GM18507 (cell line): ENCODE measurements at places on chromosomes 7 and 10.

DNA sequence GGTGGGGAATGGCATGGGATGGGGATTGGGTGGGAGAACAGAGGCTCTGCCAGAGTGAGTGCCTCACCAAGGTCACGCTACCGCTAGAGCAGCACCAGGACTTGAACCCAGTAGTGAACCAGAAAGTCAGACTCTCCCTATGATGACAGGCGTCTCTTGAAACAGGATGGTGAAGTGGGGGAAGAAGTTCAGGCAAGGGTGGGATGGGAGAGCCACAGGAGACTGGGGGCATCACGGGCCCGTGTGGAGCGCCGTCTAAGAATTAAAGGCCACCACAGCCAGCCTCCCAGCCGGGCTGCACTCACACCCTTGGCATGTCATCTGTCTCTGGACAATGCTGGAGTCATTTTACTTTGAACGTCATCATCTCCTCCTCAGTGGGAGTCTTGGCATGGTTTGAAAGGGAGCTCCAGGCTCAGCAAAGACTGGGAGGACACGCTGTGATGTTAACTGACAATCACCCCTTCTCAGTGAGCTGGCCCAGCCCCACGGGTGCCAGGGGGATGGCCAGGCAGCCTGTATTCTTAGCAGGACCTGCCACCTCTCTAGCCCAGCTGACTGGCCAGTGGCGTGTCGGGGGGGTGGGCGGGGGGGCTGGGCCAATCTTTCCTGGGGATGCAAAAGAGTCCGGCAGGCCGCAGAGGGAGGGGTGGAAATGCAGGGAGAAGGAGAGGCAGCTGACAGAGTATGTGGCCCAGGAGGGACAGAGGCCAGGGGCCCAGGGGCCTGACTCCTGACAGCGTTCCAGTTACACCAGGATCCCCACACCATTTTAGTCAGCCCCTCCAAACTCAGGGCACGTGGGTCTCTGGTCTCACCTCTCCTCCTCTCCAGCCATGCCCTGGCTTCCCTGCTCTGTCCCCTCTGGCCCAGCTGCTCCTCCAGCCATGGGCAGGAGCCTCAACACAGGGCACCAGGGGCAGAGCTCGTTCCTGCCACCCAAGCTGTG is 96.2 kb downstream of the VOPP1 start:
- DNase-seq: no peak

- DNase-seq: no peak
These were observed 245.5 kb upstream of the TCERG1L start for GRCh38 chr10:131556897-131557495.

GRCh38 chr10:119231654-119232053 is 24.3 kb downstream of the GRK5 start:
- DNase-seq: no peak

GRCh38 chr7:1509226-1509625 is 5.0 kb upstream of the INTS1 start:
- DNase-seq: no peak

- no peak for DNase-seq
These were observed 22.5 kb upstream of the MYL7 start for GRCh38 chr7:44163591-44163990.

DNA sequence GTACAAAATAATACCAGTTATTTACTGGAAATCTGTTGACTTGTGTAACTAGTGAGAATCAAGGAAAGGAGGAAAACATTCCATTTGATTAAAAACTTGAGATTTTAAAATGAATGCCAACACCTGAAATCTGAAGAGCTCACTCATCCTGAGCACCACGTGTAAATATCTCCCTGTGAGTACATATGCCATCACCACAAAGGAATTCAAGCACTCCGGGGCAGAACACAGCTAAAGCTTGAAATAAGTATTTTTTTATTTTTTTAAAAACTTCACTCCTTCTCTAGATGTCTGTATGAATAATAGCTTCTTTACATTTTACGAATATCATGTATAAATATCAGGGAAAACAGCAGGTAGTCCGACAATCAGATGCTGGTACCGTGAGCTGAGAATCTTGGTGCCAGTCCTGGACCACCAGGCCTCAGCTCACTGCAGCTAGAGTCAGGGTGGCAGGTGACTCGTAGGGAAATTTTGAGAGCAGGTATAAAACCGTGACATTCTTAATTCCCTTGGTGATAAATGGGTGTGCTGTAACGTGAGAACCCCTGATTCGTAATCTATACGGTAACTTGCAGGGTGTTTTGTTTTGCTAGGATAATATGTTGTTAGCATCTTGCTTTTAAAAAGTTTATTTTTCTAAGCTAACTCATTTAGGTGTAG is 12.7 kb downstream of the LMTK2 start:
- no peak for DNase-seq

DNA sequence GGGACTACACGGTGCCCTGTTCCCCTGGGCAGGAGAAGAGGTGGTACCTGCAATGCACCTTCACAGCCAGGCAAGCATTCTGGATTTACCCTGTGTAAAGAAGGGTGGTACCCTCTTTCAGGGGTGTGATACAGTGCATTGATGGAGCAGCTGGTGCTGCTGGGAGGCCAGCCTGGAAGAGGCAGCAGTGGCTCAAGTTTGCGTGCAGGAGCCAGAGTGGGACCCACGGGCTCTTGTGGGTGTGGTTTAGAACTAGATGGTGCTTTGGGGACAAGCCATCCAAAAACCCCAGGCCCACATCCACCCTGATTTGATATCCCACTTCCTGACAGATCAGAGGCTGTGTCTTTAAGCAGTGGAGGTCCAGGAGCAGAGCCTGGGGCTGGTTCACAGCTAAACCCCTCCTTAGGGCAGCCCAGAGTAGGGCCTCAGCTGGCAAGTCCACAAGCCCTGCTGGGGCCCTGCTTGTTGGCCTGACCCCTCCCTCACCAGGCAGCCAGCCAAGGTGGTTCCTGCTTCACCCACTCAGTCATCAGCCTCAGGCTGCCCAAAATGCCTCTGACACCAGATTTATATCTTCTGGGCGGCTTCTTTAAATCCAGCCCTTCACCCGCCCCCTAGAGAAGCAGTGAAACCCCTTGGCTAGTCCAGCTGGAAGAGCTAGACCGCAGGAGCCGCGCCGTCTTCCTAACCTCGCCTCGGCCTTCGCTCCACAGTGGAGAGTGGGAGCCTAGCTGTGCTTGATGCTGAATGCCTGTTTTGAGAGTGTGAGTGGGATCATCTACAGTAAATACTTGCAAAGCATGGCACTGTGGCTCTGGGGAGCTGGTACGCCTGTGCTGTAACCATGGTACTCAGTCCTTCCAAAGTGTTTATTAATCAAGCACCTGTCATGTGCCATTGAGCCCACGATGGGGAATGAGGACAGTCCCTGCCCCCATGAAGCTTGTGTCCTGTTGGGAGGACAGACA is 1.4 kb upstream of the ASIC3 start:
- no peak for DNase-seq

DNA sequence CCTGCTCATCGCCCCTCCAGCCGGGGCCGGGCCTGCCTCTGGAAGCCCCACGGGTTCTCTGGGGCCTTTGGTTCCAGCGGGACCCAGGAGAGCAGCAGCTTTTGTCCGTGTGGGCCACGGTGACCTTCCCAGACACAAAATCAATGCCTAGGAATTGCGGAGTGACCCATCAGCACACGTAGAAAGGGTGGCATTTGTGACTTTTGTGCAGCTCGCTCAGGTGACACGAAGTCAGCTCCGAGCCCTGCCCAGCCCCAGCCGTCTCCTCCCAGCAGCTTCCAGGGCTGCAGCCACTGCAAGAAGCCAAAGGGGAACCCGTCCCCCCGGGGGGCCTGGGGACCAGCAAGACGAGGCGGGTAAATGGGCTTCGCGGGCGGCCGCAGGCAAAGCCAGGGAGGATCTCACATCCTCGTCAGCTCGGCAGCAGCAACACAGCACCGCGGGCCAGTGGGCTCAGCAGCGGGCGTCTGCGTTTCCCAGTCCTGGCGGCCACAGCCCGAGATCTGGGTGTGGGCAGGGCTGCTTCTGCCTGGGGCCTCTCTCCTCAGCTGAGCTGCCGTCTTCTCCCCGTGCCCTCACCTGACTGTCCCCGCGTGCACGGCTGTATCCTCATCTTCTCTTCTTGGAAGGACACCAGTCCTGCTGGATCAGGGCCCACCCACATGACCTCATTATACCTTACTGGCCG is 88.5 kb downstream of the PAXIP1 start:
- no peak for DNase-seq

DNA sequence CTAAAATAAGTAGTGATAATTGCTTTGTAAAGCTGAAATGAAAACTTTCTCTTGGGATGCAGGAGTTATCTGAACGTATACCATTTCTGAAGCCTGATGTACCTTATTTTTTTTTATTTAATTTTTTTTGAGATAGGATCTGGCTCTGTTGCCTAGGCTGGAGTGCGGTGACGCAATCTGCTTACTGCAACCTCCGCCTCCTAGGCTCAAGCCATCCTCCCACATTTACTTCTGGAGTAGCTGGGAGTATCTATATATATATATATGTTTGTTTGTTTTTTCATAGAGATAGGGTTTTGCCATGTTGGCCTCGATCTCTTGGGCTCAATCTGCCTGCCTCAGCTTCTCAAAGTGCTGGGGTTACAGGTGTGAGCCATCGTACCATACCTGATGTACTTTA is 2.4 kb downstream of the PMPCB start:
- DNase-seq: no peak

DNA sequence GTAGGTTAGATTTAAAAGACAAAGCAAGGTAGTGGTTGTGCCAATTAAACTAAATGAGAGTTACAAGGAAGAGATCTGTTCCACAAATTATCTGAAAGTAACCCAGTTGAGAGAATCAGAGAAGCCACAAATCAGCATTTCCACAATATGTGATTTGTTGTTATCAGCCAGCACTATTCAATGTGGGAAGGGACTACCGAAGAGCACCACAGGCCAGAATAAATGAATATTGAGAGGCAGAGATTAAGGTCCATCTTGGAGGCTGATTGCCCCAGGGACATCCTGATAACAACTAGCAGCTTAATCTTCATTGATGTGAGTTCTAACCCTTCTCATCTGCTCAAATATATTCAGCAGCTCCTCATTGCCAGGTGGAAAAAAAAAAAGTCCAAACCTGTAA is 367.6 kb downstream of the MALRD1 start:
- no peak for DNase-seq

GRCh38 chr7:29196191-29196590 is 1.6 kb downstream of the CHN2 start:
- no peak for DNase-seq

DNA sequence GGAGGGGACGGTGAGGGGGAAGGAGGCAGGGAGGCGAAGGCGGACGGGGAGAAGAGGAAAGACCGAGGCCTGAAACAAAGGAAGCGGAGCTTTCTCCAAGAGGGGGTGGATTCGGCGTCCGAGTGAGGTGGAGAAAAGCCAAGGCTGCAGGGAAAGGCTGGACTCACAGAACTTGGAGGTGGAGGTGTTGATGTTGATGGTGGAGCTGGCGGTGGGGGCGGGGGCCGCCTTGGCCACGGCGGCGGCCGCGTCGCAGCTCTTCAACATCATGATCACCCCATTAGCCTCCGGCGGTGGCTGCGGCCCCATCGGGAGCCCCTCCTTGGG is 578 bp downstream of the CACUL1 start:
- peak; percentile 5 for DNase-seq

DNA sequence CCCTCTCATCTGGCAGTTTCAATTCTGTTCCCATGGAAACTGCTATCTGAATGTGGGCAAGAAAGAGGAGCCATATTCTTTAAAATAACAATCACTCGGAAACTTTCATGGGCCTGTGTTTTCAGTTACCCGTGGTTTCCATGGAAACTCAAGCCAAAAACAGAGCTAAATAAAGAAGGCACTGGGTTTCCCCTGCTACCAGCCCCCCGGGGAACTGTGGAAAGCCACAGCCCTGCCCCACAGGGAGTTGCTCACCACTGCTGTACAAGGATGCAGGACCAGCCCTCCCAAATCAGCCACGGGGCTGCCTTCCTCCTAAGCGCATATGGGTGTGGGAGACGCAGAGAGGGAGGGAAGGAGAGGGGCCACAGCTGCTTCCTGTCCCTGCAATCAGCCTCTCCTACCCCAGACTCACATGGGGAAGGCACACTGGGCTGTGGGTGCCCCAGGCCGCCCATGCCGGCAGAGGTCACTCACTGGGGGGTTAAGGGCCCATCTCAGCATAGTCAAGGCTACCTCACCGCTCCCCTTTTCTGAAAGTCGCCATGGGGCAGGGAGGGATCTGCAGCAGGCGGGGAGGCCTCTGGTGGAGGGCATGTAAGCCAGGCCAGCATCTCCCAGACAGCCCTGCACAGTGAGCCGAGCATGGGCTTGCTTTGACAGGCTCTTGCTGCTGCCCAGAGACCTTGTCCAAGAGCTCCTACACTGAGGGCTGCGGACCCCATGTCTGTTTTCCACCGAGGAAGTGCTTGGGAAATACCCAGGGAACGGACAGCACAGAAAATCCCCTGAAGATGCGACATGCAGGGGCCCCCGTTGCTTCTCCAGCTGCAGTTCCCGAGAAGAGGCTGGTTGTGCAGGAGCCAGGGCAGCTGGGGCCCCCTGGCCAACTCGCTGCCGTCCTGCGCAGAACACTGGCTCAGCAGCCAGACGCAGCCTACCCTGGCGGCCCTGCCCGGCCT is 157.3 kb upstream of the PPP2R2D start:
- peak; percentile 25 for DNase-seq

DNA sequence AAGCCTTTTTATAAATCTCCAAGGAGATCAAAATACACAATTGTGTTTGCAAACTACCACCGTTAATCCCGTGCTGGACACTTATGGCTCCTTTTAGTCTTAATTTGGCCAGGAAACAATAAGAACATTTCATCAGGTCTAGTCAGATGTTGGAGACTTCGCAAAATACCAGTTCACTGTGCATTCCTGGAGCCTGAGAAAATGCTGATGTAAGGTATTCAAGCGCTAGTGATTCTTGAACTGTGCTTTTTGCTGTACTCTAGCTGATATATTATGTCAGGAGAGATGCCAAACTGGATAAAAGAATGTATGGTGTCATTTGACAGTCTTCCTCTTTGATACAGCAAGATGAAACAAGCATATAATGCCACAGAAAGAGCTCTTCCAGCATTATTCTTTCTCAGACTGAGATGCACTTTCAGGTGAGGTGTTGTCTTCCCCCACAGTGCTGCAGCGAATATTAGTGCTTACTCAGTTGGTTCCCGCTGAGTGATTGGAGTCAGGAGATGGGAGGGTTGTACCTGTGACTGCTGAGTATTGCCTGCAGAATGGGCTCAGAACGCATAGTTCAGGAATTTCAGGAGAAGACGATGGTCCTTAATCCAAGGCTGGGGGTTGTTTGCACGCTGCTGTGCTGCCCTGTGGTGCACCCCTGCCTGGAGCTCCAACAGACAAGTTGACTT is 59.2 kb downstream of the OGDH start:
- no peak for DNase-seq
